Non-pigmented ciliary epithelial cell (primary cell): ENCODE measurements at places on chromosomes 5 and 9.

DNA sequence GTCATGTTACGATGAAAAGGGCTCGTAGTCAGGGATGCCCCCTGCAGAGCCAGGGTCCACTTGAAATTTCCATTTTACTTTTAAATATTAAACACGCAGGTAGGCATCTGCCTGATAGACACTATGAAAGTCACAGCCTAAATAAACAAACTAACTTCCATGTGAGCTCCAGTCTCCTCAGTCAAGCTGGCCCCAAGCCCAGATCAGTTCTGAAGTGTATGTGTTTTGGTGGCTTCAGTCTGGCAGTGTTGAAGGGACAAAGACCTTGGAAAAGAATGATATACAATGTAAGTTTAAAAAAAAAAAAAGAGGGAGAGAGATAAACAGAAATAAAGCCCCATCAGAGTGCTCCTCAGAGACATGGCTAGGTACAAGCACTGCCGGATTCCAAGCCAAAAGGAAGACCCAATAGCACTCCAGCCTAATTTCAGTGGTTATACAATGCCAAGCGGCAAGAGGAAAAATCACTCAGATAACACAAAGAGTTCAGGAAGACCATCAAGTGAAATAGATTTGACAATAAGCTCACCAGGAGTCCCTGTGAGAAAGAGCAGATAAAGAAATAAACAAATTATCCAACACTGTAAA is 181.0 kb downstream of the BNC2 start:
- no peak for DNase-seq

- DNase-seq, result no peak
These were observed 186.3 kb downstream of the SGCD start for GRCh38 chr5:156513123-156513815.

DNA sequence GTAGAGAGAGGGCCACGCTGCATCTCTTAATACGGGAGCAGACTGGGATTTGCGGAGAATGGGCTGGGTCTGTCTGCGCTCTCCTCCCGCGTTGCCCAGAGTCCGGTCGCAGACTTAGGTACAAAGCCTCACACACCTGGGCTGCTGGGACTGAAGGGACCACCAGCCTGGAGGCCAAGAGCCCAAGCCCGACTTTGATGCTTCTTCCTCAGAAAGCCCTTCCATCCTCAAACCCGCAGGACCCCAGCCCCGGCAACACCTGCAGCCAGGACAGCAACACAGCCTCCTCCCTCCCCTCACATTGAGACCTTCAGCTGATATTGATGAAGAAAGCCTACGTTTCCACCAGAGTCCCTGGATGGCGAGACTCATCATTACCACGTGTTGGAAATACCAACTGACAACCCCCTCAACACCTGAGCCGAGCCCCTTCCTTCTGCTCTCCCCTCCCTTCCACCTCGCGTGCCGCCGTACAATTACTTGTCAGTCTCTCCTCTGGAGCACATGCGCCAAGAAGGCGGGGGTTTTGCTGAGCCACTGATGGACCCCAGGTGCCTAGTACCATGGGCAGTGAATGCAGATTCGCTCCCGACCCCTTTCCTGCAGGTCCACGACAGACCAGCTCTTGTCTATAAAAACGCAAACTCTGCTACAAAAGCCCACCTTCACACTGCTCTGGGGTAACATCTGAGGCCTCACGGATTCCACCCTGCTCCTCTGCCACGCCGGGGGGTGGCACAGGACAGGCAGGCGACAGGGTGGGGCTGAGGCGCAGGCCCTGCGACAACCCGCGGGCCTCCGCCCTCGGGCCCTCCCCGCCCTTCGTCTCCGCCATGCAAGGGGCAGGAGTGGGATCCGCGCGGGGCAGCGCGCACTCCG is 841 bp downstream of the ASB6 start:
- DNase-seq, result no peak

- DNase-seq, result no peak
These were observed 249.3 kb downstream of the GAS1 start for GRCh38 chr9:86697999-86698398.

- no peak for DNase-seq
These were observed 69.4 kb downstream of the RIGI start for GRCh38 chr9:32456564-32456963.

DNA sequence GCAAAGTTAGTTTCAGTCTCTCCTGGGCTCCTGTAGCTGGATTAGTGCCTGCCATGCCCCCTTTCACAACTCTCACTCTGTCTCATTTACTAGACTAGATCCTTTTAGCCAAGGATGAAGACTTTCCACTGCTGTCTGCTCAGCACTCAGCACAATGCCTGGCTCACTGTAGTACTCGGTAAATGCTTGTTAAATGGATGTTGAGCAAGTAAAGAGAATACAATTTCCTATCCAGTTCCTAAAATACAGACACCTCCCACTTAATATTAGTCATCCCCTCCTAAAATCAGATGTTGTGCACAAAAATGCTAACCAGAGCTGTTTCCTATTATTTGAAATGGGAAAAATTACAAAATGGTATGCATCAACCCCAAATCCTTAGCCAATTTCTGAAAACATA is 195.8 kb downstream of the SREK1 start:
- DNase-seq, result no peak

- no peak for DNase-seq
These were observed at the start of gene AIF1L for GRCh38 chr9:131096269-131097125. AIF1L (plus strand) TSS chr9:131096531; CDS start chr9:131096630, 99 bp downstream.

GRCh38 chr5:83313436-83313835 is 158.1 kb upstream of the VCAN start:
- no peak for DNase-seq

DNA sequence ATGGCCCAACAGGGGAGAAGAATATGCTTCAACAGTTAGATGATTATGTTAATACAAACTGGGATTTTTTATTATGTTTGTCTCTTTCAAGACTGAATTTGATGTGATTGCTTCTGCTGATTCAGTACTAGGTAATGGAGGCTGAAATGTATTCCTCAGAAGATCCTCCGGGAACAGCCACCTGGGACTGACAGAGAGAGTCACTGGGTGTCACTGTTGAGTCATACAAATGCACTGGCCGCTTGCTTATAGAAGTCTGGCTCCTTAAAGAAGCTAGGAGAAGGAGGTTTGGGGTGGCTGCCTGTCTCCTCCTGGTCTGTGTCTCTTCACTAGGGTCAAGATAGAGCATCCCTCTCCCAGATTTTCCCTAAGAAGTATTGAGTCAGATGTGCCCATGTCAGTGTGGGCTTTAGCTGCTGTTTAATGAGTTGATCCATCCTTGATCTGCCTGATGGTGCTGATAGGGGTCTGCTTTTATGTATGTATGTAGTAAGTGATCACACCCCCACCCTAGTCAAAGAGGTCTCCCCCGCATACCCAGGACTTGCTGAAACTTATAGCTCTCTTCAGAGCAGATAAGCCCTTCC is 773.4 kb downstream of the BRINP1 start:
- DNase-seq, result no peak

DNA sequence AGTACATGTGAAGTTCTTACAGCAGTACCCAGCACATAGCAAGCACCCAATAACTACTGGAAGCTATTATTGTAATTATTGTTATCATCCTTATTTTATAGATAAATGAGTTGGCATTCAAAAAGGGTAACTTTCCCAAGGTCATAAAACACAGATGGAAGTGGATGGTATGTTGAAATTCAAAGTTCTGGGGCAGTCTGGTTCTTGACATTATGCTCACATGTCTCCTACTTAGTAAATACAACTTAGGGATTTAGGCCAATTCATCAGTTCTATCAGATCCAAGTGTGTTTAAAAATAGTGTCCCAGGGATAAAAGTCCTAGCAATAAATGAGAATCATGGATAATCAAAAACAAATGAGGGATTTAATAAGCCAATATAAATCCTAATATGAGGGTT is 265.2 kb downstream of the ADAMTSL1 start:
- no peak for DNase-seq

DNA sequence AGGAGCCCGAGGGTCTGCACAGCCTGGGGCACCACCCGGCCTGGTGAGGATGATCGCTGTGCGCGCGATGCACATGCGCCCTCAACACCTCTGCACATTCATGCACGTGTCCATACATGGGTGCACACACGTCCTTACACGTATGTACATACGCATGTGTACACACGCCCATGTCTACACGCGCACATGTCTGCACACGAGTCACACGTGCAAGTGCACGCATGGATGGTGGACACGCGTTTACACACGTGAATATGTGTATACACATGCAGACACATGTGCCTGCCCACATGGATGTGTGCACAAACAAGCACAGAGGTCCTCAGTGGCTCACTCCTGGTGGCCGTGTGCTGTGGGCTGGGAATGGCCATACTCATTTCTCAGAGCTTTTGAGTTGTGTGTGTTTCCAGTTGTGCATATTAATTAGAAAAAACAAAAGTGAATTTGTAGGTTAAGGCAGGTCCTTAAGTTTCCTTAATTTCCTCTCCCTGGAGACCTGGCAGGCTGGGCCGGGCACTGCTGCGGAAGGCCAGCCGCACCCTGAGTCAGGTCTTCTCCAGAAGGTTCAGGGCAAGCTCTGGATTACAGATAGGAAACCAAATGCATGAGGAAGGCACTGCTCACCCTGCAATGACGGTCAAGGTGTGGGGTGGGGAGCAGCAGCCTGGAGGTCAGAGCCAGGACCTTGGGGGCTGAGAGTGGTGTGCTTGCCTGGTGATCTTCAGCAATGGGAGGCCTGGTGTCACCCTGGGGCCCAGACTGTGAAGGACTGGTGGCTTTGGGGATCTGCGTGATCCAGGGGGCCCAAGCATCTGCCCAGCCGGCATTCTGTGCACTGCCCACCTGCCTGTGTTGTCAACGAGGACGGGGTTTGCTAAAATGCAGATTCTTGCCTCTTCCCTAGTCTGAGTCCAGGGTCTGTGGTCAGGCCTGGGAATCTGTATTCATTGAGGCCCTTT is 1.3 kb upstream of the RNU6ATAC start:
- no peak for DNase-seq

DNA sequence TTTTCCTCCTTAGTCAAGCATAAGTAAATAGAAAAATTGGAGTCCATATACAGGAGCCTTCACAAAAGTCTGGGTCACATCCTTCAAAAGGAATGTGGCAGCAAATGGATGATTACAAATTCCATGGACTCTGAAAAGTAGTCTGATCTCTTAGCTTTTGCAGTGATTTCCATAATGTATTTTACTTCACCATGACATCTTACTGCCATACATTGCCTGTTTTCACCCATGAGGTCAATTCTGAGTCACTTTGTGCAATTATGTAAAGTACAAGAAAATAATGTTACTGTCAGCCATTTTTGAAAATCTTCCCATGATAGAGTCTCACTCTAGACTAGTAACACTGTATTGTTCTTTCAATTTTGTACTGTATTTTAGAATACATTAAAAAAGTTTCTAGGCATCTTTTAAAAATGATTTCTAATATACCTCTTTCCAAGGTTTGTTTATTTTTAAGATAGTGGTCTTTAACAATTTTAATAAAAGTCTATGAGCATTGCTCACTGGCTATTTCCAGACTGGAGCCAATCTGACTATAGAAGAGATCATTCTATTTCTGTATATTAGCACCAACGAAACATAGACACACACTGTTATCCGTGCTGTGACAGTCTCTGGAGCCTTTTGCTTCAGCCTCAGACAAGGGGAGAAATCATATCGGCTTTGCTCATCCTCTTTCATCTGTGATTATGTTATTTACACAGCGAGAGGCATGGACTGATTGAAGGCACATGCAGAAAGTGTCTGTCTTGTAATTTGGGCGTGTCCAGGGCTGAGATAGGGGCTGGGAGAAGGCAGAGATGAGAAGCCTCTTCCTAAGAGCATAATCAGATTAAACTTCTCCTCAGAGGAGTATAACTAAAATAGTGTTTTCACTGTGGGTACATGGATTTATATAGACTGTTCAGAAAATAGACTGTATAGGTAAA is 22.9 kb upstream of the ACTBL2 start:
- no peak for DNase-seq

- DNase-seq, result no peak
These were observed 261.8 kb downstream of the NR3C1 start for GRCh38 chr5:143141652-143142051.

DNA sequence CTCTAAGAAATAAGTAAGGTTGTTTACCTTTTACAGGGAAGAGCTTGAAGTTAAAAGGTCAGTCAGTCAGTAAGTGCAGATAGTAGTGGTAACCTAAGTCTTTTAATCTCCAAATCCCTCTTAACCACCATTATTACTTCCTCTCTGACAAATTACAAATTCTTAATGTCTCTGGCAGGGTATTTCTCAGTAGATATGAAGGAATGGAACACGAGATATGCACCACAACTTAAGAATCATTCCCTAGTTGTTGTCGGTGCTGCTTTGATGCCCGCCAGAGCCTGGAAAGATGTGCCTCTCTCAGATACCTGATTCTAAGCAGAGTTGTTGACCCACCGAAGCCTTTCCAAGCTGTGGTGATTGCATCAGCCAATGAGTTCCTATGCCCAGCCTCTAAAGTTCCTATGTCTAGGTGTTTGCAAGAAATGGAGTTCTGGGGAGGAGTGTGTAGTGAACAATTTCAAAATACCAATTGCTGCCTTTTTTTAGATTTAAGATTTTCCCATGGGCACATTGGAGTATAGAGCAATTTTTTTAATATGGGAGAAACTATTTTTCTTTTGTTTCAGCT is 78.5 kb downstream of the CD180 start:
- no peak for DNase-seq

DNA sequence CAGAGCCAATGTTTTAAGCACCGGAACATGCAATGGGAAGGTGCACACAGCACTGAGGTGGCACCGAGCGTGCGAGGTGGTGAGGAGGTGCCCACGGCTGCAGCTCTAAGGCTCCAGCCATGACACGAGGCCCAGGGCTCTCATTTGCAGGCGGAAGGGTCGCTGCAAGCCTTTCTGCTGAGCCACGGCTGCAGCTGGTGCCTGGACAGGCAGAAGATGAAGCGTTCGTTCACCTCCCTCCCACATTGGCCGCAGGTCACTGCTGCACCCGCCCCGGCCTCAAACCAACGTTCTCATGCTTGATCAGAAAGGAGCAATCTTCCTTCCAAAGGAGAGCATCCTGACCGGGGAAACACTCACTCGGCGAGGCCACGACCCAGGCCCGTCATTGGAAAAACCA is 4.5 kb upstream of the INPP5E start:
- DNase-seq, result no peak

GRCh38 chr5:37667430-37667829 is 172.4 kb downstream of the GDNF start:
- DNase-seq, result no peak

DNA sequence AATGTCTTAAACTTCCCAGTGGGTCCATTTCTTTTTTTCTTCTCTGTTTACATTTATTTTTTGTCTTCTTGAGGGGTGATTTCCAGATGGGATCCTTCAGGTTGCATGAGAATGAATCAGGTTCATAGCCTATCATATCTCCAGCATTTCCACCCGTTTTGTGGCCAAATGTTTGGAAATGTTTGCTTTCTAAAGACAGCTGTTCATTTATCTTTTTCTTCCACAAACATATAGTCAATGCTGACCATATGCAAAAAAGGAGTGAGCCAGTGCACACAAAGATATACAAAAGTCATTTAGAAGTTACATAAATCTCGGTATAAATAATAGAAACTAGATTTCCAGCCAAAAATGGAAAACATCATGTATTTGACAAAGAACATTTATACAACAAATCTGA is 71.6 kb upstream of the STC2 start:
- DNase-seq, result no peak

DNA sequence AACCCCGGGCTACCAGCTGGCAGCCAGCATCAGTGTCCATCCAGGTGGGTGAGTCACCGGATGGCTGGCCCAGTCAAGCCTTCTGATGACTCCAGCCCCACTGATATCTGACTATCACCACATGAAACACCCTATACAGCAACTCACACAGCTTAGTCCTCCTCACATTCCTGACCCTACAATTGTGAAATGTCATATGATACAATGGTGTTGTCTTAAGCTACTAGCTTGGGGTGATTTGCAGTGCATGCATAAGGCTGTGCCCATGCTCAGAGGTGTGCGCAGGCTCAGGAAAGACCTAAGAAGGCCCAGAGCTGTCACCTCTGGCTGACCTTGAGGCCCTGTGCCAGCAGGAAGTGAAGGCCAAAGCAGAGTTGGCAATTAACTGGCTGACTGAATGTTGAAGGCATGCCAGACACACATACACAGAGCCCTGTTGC is 21.5 kb upstream of the SEMA4D start:
- DNase-seq, result peak; percentile 11
